ENCODE measurements at places on chromosomes 16 and 17.

DNA sequence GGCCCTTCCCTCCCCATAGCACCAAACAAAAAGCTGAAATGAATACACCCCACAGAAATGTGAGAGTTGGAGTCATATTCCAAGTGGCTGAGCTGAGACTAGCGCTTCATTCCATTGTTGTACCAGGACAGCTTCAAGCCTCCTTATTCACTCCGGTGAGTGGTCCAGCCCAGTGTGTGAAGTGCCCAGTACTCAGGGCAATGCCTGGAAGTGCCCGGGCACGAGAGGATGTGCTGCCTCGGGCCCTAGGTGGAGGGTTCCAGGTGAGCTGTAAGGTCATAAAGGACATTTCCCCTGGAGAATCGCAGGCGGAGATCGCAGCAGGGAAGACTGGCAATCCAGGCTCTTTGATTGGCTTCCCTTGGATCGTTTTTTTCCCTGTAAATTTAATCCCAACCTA lies 5.4 kb upstream of the CYLD start:
- no peak overlapping the region for H3K4me3 ChIP-seq
- DNase-seq, result no peak

- peaks cover 37% of the 10 kb centered on the region for H3K4me1 ChIP-seq
- H3K27ac ChIP-seq, result peak overlapping the region; percentile 92
- H3K36me3 ChIP-seq, result peaks cover 65% of the 10 kb centered on the region
- H3K4me3 ChIP-seq, result no peak overlapping the region
- DNase-seq, result no peak
These were observed 24.3 kb downstream of the TK2 start for GRCh38 chr16:66525396-66526180.

- no peak overlapping the region for H3K4me3 ChIP-seq
- H3K27ac ChIP-seq, result no peak overlapping the region
- peaks cover 41% of the 10 kb centered on the region for H3K4me1 ChIP-seq
- DNase-seq, result no peak
These were observed 11.9 kb downstream of the MAP3K3 start for GRCh38 chr17:63634163-63634562.

DNA sequence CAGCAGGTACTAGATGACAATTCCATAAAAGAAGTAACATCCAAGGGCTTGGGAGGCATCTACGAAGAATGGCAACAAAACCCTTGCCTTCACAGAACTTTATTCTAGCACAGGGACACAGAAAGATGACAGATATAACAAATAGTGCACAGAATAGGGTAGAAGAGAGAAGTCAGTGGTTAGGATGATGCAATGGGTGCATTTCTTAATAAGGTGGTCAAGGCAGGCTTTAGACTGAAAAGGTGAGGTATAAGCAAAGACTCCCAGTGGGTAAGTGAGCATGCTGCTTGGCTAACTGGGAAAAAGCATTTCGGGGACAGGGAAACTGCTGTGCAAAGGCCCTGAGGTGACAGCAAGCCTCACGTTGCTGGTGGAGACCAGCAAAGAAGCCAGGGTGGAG lies 175.9 kb downstream of the XYLT1 start:
- H3K27me3 ChIP-seq, result no peaks in the 10 kb centered on the region
- no peak overlapping the region for H3K4me3 ChIP-seq
- peaks cover 3% of the 10 kb centered on the region for H3K4me1 ChIP-seq
- no peaks in the 10 kb centered on the region for H3K36me3 ChIP-seq
- H3K27ac ChIP-seq, result no peak overlapping the region

- H3K4me3 ChIP-seq, result no peak overlapping the region
- no peak for DNase-seq
- peaks cover 23% of the 10 kb centered on the region for H3K36me3 ChIP-seq
- peaks cover 64% of the 10 kb centered on the region for H3K4me1 ChIP-seq
- no peak overlapping the region for H3K27ac ChIP-seq
These were observed 2.9 kb upstream of the TTYH2 start for GRCh38 chr17:74210191-74211140.

Measured in esophagus squamous epithelium (tissue), 5 donors.